ENCODE measurements at places on chromosomes 7 and 10.

DNA sequence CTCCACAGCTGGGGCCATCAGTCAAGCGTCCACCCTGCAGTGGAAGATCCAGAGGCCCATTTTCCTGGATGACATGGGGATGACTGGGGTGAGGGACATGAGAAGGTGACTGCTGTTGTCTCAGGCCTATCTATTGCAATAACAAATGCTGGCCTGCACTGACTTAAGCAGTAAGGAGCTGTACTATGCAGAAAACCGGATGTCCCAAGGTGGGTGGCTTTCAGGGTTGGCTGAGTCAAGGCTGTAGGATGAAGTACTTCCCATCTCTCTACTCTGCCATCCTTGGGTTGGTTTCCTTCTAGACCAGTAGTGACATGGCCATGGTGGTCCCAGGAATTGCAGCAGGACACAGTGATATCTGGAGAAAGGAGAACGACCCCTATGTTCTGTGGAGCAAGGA, 48.1 kb downstream of the NEURL1 start:
- DNase-seq = no peak

DNA sequence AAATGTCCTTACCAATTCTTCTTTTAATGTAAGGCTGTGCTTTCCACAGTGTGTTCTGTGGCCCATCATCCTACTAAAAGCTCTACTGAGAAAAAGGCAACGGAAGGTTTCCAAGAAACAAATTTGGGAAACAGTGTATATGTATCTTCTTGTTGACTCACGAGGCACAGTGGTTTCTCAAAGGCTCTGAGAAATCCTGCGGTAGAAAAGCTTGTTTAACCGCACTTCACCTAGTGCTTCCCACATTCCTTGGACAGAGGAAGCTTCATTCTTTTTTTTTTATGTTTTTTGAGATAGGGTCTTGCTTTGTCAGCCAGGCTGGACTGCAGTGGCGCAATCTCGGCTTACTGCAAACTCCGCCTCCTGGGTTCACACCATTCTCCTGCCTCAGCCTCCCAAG, 84.5 kb downstream of the TACC2 start:
- DNase-seq = no peak

GRCh38 chr7:38375453-38375852, 102.0 kb upstream of the TARP start:
- no peak for DNase-seq

DNA sequence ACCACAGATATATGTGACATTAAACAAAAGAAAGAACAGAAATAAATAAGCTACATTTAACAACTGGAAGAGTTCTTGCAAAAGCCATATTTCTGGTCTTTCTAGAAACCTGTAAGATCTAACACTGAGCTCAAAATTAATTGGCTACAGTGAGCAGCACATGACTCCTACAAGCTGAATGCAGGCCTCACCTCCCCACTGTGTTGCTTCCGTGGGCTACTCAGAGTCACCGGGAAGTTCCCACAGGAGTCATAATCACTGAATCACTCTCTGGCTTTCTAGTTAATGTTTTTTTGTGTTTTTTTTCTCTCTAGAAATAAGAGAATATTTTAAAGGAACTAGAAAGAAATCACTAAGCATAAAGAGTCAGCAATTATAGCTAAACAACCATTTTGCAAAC, 10.2 kb upstream of the MRPS24 start:
- DNase-seq = no peak

- no peak for DNase-seq
Observed at GRCh38 chr7:46411236-46411635, 490.2 kb upstream of the IGFBP3 start.

DNA sequence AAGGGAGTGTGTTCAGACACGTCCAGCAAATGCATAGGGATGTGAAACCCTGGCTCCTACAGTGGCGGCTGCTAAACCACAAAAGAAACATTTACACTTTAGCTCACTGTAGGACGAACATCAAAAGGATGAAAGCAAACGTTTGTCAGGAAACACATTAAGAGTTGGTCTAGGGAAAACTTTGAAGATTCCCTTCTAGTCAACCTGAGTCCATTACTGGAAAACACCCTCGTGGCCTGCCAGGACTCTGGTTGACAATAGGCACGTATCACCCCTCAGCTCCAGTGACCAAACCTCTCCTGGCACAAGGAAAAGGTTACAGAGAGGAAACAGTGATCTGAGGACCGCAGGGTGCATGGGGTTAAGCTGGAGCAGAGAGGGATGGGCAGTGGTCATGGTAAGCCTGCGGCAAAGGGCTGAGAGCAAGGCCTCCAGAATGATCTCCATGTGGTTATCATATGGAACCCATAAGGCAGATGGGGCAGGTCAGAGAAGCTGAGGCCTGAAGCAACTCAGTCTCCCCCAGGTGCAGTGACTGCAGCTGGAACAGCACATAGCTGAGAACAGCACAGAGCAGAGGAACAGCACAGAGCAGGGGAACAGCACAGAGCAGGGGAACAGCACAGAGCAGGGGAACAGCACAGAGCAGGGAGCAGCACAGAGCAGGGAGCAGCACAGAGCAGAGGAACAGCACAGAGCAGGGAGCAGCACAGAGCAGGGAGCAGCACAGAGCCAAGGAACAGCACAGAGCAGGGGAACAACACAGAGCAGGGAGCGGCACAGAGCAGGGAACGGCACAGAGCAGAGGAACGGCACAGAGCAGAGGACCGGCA, 49.9 kb downstream of the CHST15 start:
- DNase-seq = peak; percentile 32

- DNase-seq = no peak
Observed at GRCh38 chr10:62457196-62457595, 83.0 kb downstream of the ZNF365 start.

DNA sequence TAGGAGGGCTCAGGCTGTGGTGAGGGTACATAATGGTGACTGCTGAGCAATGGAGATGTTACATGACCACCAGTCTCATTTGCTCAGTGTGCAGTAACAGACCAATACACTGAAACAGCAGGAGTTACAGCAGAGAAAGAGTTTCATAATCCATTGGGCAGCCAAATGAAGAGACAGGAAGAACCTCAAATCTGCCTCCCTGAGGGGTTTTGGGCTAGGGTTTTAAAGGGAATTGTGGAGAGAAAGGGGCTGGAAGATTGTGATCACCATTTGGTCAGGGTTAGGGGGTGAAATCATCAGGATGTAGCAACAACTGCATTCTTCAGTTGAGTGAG, 838.3 kb downstream of the GRID1 start:
- no peak for DNase-seq

DNA sequence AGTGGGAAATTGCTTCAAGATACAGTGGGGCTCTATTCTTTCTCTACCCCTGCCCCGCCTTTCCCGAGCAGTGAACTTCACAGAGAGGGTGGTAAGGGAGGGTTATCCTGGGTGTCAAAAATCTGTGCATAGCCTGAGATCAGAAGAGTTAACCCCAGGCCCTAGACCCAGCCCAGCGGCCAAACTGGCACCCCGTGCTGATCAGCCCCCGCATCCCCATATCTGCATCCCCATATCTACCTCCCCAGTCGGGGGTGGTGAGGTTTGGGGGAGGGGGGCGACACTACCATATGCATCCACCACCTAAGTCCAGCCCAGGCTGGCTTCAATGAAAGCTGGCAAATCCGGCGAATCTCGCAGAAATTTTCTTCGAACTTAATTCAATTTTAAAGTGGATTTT, 7.0 kb upstream of the DLX6 start:
- no peak for DNase-seq

DNA sequence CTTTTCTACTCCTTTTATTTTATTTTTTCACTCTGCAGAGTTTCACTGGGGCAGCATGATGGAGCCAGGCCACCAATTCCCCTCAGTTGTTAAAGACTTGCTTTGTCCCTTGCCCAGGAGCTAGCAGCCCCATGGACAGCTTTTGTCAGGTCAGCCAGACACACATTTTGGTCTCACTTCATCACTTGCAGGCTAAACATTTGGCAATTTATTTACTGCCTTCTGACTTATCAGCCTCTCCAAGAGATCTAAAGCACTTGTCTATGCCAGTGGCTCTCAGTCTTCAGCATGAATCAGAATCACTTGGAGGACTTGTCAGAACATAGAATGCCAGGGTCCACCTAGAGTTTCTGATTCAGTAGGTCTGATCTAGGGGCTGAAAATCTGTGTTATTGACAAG, 66.4 kb upstream of the GDF10 start:
- no peak for DNase-seq

DNA sequence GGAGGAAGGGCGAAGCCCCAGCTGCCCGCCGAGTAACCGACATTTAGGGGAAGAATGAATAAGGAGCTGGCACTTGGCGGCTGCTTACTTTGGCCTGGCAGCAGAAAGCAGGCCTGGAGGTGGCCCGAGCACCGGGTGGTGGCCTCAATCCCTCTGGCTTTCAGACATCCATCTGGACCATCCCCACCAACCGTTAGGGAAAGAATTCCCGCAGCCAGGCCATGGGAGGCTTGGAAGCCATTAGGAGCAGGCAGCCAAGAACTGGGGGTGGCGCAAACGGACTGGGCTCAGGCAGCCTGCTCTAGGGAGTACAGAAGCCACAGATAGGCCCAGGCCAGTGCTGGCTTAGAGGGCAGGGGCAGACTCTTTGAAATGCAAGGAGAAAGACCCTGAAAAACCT, 132.7 kb downstream of the NEURL1 start:
- no peak for DNase-seq

- DNase-seq = no peak
Observed at GRCh38 chr10:72104472-72105097, 16.2 kb upstream of the SPOCK2 start.

DNA sequence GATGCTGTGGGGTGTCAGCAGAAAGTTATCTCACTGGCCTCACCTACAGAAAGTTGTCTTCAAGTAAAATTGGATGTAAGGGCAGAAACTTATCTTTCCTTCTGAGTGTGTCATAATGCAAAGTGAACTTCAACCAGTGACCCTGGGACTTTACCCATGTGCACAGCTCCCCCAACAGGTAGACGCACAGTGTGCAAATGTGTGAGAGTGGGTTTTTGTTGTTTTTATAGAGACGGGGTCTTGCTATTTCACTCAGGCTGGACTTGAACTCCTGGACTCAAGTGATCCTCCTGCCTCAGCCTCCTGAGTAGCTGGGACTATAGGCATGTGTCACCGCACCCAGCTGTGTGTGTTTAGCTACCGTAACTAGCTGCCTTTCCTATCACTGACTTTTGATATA, 6.4 kb upstream of the KAZALD1 start:
- DNase-seq = no peak

DNA sequence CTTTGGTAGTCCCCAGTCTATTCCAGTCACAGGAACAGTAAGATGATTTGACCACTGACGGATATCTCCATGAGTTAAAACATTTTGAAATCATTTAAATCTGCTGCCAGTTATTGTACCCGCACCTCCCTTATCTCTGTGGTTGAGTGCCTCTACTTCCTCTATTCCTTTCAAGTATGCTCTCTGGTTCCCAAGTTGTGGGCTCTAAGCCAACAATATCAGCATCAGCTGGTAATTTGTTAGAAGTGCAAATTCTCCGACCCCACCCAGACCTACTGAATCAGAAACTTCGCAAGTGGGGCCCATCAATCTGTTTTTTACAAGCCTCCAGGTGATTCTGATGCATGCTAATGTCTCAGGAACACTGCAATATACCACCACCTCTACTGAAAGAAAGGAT, 235.5 kb downstream of the CCSER2 start:
- no peak for DNase-seq

GRCh38 chr7:28939844-28940544, 18.1 kb downstream of the TRIL start:
- DNase-seq = no peak

DNA sequence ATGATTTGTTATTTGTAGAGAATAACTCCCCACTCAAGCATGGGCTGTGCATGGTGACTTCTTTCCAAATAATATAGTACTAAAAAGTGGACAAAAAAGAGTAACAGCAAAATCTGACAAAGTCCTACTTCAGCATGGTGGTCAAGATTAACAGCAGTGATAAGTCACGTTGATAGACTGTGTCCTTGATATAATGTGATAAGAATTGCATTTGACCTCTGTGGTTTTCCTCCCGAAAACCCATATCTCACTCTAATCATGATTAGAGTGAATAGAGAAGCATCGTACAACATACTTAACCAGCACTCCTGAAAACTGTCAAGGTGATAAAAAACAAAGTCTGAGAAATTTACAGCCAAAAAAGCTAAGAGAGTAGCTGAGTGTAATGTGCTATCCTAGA, 42.4 kb downstream of the REEP3 start:
- DNase-seq = no peak

GRCh38 chr10:96441987-96442643, 71.6 kb downstream of the TLL2 start:
- DNase-seq = no peak

DNA sequence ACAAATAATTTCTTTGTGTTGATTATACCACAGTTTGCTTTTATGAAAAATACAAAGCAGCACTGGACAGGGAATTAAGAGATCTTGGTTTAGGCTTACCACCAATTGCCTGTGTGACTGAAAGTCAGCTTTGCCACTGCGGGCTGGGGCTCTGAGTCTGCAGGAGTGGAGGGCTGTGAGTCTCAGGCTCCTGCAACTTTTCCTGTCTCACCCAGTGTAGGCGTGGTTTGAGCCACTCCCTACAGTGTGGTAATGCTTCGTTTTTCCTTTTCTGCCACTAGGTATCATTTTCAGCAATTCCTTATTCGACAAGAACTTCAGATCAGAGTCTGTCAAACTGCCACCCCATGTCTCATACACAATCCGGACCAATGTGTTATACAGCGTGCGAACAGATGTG, 180.6 kb downstream of the ABCA13 start:
- no peak for DNase-seq

DNA sequence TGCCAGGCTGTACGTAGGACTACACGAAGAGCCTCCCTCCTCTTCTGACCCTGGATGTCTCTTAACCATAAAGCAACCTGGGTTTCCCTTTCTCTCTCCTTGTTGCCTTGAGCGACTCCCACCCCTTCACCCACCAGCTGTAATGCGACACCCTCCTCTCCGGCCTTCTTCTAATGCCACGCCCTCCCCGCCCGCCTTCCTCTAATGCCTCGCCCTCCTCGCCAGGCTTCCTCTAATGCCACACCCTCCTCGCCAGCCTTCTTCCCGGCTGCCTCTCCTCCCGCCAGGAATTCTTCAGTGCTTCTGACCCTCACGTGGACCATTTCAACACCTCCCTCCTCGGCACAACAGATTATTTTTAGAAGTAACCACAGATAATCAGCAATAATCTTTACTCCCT, 348.5 kb upstream of the SHH start:
- no peak for DNase-seq

GRCh38 chr10:48595539-48595932, 9.3 kb downstream of the ARHGAP22 start:
- DNase-seq = no peak

GRCh38 chr10:127210936-127211466, 14.6 kb upstream of the INSYN2A start:
- no peak for DNase-seq

DNA sequence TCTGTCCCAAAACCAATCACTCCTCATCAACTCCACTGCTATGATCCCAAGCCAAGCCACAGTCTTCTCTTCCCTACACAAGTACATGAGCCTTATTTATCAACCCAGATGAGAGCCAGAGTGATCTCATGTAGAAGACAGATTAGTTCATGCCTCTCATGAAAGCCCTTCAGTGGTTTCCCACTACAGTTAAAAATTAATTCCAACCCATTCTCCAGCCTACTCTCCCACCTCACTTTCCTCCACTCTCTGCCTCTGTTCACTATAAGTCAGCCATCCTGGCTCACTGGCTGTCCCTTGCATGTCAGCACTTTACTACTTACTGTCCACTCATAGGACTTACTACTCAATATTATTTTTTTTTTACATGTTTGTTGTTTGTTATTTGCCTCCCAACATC, 67.3 kb downstream of the CACUL1 start:
- no peak for DNase-seq
